Activated CD8-positive, alpha-beta T cell treated with anti-CD3 and anti-CD28 coated beads for 36 hours (primary cell): ENCODE measurements at places on chromosomes 11 and 22.

GRCh38 chr11:1283091-1283511 is 26.3 kb downstream of the TOLLIP start:
- DNase-seq = no peak

DNA sequence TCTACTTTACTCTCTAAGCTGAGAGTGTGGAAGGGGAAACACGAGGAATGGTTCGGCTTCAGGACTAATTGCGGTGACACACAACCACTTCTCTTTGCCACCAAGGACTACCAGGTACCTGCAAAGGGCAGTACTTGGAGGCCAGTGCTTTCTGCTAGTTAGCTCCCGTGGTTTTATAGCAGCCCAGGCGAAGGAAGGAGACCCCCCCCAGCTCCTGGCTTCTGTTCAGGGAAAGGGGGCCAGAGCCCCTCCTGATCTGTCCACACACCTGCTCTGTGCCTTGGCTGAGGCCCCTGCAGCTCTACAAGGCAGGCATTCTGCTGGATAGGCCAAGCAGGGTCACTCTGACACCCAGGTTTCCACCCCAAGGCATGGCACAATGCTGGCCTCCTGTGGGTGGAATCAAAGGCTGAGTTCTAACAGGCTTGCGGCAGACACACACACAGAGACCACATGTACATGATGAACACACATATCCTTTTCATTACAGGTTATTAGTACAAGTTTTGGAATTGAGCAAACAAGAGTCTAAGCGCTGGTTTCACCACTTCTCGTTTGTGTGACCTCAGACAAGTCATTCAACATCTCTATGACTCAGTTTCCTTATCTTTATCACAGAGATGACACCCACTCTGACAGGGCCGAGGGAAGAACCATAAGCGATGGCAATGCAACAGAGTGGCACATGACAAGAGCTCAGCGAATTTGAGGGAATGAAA is 7.5 kb downstream of the SERPIND1 start:
- DNase-seq = peak; percentile 39

DNA sequence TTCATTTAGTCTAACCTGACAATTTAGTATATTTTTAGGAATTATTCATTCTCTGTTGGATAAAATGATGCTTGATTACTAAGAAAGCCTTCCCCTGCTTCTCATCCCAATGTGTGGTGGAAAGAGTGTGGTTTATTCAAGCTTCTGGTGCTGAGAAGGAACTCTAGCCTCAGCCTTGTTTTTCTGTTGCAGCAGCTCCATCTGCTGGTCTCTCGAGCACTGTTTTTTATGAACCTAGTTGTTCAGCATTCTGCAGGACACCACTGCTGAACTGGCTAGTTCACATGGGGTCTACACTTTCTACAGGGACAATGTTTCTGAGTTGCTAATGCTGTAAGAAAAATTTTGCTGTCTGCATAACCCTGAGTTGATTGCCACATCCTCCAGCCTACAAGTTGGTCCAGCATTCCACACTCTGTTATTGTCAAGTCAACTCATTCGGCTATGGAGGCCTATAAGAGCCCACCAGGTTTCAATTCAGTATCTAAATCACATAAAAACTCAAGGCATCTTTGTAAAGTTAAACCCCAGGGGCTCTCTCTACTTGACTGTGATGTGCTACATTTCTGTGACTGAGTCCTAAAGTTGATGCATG is 14.3 kb downstream of the OR2AG2 start:
- peak; percentile 82 for DNase-seq

DNA sequence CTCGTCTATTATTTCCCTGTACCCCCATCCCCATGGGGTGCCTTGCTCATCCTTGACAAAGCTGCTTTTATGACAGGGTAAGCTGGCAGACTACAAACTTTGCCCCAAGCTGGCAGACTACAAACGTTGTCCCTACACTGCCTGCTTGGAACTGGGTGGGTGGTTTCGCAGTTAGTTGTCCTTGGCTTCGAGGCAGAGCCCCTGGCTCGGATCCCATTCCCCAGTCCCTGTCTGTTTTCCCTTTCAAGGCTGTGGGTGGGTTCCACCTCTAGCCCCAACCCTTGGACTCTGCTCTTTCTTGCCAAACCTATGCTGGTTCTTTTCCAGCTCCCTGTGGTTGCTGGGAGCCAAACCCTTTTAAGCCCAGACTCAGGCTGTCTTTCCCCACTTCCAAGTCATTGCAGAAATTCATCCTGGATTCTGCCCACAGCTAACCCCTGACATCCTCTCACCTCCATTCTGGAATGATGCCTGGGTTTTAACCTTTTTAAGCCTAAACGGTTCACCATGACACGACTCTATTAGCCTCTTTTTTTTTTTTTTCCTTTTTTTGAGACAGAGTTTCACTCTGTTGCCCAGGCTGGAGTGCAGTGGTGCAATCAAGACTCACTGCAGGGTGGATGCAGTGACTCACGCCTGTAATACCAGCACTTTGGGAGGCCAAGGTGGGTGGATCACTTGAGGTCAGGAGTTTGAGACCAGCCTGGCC is 9.2 kb upstream of the RBM14 start:
- DNase-seq = no peak

DNA sequence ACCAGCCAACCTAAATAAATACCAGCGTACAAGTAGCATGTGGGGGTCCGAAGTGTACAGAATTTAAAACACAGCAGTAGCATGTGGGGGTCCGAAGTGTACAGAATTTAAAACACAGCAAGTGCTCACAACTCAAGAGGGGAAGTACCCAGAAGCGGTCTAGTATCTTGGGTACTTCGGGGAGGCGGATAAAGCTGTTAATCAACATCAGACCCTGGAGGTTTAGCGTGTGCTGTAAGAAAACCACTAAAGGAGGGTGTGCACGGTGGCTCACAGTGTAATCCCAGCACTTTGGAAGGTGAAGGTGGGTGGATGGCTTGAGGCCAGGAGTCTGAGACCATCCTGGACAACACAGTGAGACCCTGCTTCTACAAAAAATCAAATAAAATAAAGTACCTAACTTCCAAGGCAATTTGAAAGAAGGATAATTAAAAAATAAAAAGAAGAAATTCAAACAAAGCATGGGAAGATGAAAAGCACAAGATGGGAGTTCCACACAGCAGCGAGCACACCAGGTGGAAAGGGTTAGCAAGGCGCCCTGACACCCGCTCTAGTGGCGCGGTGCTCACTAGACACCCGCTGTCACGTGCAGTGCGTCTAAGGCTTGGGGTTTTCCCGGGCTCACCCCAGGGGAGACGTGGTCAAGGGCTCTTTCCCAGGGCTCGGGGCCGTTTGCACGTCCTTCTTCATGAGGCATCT is 35.0 kb upstream of the MOB2 start:
- no peak for DNase-seq

- no peak for DNase-seq
Observed at GRCh38 chr11:61800331-61801281, 7.9 kb downstream of the FEN1 start.

GRCh38 chr11:269146-269890 is 8.9 kb upstream of the NLRP6 start:
- peak; percentile 72 for DNase-seq

DNA sequence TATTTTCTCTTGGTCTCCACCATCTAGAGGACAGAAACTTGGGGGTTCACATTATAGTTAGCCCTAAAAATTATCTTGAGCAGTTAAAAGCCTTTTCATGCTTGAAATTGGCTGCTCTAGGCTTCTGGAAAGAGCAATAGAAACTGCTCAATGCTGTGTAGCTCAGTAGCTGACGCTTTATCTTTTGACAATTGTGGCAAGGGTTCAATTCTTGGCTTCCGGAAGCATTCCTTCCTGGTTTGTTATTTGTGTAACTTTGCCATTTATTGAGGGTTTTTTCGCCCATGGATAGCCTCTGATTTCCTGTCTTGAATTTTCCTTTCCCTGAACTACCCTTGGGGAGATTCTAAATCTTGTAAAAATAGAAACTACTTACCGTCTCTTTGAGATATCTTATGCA is 10.3 kb upstream of the OR56A1 start:
- no peak for DNase-seq

- no peak for DNase-seq
Observed at GRCh38 chr11:132330515-132330914, 960.1 kb downstream of the NTM start.

DNA sequence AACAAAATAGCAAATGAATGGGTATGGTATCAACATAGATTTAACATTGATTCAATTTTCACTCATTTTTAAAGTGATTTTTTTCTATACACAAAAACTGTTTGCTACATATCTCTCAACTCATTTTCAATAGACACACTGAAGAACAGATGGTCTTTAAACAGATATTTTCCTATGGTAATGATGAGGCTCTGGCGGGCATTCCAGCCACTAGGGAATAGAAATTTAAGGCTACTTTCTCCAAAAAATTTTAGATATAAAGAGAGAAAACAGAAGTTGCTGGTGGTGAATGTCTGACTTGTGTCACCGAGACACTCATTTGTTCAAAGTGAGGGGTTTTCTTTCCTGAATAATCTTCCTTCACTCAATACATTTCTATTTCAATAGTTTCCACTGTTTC is 693.0 kb downstream of the ETS1 start:
- no peak for DNase-seq

DNA sequence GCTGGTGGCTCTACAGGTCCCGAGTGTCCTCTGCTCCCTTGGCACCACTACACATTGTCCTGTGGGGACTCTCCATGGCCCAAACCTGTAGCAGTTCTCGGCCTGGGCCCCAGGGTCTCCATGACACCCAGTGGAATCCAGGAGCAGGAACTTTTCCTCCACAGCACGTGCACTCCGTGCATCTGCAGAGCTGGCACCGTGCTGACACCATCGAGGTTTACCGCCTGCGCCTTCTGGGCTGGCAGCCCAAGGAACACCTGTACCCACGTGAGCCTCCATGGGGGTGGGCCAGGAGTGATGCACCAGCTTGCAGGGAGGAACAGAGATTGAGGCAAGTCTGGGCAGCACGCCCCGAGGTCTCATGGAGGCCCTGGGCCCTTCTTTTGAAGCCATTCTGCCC is 25.2 kb downstream of the TSPAN32 start:
- no peak for DNase-seq

- DNase-seq = no peak
Observed at GRCh38 chr22:46185283-46185682, 35.0 kb downstream of the PPARA start.

- no peak for DNase-seq
Observed at GRCh38 chr11:32069361-32070058, 21.4 kb upstream of the RCN1 start.

DNA sequence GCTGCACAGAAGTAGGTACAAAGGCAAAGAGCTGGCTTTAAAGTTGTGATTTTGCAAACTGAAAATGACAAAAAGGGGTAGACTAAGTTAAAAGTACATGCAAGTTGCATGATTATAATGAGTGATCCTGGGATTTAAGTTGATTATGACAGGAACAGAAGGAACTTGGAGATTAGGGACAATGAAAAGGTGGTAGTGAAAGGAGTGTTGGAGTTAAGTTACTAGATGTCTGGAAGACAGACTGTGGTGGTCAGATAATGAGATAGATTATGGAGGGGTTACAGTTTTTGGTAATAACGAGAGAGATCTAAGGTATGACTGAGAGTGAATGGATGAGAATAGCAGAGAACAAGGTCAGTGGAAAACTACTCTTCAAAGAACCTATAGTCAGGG is 7.7 kb upstream of the TMEM9B start:
- DNase-seq = no peak

DNA sequence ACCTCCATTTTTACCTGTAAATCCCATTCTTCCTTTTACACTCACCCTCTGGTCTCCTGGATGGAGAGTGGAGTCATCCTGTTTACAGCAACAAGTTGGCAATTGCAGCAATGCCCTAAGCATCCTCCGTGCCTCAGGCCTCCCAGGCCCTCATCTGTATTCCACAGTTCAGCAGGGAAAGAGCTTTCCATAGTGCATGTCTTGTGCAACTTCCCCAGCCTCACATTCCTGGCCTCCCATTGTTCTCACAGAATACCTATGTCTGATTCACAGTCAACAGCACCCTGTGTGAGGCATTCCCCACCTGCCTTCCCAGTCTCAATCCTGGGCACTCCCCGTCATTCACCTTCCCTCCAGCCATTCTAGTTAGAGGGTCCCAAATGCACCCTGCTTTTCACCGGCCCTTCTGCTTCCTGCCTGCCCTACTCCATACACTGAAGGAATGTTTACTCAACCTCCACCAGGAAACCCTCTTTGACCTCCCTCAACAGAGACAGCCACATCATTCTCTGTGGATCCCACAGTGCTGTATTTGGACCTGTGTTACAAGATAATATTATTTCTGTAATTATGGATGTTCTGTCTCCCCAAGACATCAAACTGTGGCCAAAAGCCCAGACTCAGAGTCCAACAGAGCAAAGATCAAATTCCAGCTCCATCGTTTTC is 405.7 kb downstream of the BUD13 start:
- DNase-seq = no peak

DNA sequence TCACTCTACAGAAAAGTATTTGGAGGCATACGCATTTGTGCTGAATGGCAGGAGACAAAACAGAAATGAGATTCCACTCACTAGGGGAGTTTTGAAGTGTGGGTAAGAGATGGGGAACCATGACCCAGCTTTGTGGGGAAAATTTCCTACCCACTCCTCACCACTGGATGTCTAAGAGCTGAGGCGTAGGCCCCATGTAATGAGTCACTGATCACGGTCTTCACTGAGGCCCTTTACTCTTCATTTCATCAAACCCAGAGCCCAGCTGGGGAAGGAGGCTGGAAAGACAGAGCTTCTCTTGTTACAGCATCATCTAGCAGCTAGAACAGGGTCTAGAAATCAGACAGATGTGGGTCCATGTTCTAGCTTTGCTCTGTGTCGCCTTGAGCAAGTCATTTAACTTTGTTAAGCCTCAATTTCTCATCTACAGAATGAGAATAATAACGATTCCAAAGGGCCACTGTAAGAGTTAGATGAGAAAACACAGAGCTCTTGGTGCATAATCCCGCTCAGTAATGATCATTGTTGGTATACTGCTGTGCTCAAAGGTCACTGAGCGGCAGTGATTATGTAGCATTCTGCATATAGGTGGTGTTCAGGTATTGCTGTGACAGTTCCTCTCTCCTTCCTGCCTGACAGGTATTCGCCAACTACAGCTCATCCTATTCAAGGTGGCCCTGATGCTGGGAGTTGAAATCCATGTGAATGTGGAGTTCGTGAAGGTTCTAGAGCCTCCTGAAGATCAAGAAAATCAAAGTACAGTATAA is 97.2 kb downstream of the MICAL2 start:
- peak; percentile 77 for DNase-seq

DNA sequence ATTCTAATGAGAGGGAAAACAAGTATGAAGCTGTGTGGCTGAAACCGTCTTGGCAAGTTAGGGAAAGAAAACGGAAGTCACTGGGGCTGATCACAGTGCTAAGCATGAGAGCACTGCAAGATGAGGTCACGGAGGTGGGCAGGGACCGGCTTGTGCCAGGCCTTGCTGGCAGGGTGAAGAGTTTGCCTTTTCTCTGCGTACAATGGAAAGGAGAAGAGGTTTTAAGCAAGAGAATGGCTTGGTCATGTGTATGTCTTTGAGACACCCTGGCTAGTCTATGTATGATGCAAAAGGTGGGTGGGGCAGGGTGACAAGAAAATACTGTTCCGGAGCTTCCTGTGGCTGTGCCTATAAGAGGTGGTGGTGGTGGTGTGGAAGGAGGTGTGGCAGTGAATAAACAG is 567.9 kb downstream of the NTM start:
- no peak for DNase-seq
